ENCODE measurements at places on chromosomes 5 and 9. TPM values are rescaled to one million over a fixed set of nuclear protein-coding genes. Genes with fewer than 3 reads are reported as not detected.
A peak's percentile ranks its signal among the peaks of the same experiment; 100 is the strongest.

DNA sequence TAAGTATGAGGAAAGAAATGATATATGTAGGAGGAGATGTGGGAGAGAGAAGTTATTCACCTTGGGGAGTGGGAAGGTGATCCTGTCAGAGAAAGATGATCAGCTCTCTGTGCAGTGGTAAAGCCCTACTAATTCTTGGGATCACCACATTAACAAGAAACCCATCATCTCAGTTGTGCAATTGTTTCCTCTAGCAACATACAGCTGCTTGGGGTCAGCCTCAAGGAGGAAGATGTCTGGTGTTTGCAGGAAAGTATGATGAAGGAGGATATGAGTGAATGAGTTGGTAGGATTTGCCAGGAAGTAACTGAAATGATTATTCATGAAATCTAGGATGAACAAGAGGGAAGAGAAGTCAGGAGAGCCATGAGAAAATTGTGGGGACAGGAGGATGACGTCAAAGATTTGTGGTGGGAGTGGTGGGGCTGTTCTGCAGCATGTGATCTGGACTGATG lies 50.1 kb downstream of the TNFSF8 start:
- no peak for DNase-seq

DNA sequence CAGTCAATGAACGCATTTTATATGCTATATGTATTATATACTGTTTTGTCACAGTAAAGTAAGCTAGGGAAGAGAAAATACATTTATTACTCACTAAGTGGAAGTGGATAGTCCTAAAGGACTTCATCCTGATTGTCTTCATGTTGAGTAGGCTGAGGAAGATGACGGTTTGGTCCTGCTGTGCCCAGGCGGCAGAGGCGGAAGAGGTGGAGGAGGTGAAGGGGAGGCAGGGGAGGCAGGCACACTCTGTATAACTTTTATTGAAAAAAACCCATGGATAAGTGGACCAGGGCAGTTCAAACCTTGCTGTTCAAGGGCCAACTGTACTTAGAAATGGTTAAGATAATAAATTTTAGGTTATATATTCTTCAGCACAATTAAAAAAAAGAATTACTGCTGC lies 28.5 kb downstream of the TJP2 start:
- no peak for DNase-seq

PGM5 gene
- 18.1 TPM for total RNA-seq

RASGRF2 gene
- 4.0 TPM for total RNA-seq

DNA sequence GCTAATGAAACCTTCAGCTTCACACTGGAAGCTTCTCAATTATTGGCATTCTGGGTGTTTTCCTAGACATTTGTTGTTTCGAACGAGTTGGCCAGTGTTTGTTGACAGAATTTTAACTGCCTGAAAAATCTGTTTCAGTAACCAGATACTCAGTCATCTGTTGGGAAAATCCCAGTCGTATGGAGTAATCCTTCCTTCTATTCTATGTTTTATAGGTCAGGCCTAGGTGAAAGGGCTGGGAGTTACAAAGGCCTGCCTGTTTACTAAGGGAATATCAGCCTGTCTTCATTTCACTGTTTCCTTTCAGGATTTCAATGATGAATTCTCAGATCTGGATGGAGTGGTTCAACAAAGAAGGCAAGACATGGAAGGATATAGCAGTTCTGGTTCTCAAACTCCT lies 59.9 kb downstream of the GRAMD2B start:
- DNase-seq: no peak

DNA sequence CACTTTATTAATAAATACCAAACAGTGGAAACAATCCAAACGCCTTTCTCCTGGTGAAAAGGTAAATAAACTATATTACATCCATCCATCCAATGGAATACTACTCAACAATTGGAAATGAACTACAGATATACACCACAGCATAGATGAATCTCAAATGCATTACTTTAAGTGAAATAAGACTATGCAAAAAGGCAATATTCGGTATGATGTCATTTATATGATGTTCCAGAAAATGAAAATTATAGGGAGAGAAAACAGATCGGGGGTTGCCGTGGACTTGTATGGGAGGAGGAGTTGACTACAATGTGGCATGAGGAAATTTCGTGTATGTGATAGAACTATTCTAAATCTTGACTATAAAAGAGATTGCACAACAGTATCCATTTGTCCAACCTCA lies 27.5 kb upstream of the SLIT3 start:
- DNase-seq: no peak

INSL4 gene
- total RNA-seq: not detected

DNA sequence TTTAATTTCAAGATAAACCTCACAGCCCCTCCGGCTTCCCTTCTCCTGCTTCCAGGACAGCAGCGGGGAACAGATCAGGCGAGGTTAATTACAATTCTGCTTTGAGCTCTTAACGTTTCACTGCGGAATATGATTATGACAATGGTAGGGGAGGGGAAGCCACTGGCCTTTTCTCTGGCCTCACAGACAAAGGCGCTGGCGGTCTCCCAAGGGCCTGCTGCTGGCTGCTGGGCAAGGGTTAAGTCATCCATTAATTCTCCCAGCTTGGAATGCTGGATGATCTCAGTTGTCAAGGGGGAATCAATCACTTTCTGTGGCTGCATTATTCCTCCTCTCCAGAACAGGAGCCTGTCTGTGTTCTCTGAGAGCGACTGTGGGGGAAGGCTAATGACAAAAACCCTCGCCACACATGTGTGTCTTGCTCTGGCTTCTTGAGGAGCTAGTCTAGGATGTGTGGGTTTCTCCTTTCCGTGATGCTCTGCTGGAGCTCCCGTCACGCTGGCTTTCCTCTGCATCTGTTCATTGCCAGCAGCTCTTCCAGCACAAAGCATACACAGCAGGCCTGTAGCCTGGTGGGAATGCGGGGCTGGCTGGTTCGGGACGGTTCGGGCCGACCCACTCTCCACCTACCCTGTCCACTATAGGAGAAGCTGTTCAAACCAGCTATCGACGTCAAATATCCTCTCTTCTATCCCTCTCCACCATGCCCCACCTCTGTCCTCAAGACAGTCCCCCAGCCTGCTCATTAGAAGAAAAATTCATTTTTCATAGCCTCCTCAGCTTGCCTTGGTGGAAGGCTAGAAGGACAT lies 82.8 kb downstream of the DCP2 start:
- no peak for DNase-seq

CCDC69 gene
- 66.0 TPM for total RNA-seq

DNA sequence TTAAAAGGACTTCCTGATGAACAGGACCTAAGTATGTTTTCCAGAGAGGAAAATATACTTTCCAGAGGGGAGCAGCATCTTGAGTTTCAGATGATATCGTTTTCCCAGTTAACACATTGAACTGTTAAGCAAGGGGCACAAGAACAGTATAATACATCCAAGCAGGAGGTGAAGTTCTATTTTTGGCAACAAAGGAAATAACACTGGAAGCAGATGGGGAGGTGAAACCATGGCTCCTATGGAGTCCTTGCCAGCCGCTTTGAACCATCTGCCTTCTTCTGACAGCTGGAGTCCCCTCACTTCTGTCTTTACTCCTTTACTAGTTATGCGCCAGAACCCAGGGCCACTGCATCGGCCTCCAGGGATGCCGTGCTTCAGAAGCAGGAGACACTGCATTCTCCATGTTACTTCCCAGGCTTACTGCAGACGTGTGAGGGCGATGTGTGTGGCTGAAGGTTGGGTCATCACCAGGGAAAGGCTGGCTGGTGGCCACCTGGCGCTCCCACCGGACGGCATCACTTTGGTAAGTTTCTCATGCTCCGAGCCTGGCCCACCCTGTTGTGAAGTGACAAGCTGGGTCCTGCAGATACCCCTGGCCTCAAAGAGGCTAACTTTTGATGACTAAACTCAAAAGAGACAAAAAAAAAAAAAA lies 77.8 kb downstream of the TTLL11 start:
- peak; percentile 63 for DNase-seq

GRCh38 chr9:25224309-25224708 lies 453.9 kb downstream of the TUSC1 start:
- no peak for DNase-seq

DND1 gene
- total RNA-seq: 2.0 TPM

DNA sequence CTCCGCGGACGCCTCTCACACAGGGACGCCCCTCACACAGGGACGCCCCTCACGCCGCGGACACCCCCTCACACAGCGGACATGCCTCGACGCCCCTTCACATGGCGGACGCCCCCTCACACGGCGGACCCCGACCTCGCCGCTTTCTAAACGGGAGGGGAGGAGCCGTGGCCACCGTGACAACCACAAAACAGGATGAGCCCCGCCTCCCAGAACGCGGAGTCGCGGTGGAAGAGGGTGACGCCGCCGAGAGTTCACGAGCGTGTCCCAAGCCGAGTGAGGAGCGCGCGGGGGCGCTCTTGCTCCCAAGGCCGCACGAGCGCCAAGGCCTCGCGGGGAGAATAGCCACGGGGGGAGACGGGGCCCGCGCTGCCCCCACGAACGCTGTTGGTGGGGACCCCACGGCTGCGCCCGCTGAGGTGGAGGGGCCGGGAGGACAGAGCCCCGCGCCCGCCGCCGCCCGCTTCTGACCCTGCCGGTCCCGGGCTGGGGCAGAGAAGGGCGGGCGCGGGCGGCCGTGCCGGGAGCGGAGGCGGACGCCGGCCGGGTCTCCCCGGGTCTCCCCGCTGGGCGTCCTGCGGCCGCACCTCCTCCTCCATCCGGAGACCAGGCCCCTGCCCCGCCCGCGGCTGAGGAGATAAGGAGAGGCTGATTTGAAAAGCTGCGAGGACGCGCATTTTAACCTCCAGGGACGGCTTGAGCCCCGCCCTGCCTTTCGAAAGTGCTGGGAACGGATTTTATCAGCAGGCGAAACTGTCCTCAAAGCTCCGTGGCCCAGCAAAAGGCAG lies 3.9 kb upstream of the NKD2 start:
- DNase-seq: peak; percentile 54

HTR4 gene
- total RNA-seq: not detected

- no peak for DNase-seq
Measured at GRCh38 chr5:7690557-7690956, 160.4 kb downstream of the CFAP90 start.

DNA sequence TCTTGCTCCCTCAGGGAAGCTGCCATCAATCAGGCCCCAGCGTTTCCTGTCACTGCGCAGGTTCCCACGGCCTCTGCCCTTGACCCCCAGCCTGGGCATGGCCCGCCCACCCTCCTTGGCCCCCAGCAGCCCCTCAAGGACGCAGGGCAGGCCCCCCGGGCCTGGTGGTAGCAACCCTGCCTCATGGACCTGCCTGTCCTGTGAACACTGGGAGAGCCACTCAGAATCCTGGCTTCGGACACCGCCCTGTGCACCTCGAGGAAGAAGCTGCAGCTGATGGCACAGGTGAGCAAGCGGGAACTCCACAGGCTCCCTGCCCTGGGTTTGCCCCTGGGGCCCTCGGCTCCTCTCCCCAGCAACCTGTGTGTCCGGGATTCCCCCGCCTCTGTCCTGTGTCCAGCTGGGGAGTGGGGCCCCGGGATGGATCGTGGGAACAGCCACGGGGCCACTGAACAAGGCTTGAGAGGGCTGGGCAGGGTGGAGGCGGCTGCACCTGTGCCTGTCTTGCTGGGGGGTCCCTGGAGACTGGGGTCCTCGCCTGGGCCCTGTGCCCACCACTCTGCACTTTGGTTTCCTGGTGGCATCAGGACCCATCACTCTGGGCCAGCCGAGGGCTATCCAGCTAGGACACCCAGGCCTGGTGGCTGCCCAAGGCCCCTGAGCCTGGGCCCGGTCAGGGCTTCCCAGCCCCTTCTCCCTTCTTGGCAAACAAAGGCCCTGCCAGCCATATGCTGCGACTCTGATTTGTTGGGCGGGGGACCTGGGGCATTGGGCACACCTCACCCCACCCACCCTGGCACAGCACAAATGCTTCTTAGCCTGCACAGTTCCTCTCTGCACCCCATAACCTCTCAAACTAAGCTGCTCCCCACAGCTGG lies 33.5 kb upstream of the EGFL7 start:
- no peak for DNase-seq

UBE2B gene
- 59.2 TPM for total RNA-seq

FOXD4L5 gene
- total RNA-seq: not detected

DNA sequence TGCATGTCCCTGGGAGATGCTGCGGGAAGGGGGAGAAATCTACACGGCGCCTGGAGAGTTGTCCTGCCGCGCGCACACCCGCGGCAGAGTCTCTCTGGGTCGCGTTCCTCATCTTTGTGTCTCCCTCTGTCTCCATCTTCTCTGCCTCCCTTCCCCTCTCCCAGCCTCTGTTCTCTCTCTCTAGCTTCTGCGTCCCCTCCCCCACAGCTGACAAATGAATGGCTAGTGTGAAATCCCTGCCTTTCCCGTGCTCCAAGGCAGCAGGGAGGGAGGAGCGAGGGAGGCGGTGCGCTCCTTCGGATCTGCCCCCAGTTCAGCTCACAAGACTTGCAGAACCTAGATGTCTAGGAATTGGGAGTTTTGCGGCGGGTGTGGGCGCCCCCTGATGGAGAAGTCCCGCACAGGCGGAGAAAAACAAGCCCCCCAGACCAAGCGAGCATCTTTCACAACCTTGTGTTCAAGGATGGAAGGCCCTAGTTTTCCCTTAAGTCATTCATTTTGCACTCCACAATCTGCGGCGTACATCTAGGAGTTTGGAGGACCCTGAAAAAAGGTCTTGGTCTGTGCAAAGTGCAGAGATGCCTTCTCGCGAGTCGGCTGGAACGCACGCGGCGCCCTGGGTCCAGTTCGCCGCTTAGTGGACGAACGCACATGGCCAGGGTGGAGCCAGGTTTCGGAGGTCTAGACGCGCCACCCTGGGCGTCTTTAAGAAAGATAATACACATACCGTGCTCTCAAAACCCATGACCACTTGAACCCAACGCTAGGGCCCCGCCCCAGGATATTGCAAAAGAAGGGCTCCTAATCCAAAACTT lies 2.0 kb downstream of the VCAN start:
- peak; percentile 83 for DNase-seq

GRCh38 chr9:6229619-6230018 lies 14.0 kb downstream of the IL33 start:
- DNase-seq: no peak

- DNase-seq: no peak
Measured at GRCh38 chr9:21454149-21454548, 13.9 kb downstream of the IFNA1 start.

DNA sequence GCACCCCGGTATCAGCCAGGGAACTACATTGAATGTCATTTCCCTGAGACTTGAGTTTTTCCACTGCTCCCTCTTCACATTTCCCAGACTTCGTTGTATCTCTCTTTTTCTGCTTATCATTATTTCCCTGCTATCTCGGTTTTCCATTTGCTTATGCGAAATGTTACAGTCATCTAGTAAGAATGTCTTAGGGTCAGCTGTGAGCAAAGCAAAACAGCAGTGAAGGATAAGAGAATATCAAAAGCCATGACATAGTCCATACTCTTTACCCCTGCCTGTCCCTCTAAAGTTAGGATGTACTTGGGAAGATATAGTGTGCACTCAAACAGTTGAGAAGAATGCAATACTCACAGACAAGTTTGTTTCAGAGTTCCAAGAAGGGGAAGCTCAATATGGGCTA lies 88.7 kb downstream of the ITGA1 start:
- no peak for DNase-seq

DNA sequence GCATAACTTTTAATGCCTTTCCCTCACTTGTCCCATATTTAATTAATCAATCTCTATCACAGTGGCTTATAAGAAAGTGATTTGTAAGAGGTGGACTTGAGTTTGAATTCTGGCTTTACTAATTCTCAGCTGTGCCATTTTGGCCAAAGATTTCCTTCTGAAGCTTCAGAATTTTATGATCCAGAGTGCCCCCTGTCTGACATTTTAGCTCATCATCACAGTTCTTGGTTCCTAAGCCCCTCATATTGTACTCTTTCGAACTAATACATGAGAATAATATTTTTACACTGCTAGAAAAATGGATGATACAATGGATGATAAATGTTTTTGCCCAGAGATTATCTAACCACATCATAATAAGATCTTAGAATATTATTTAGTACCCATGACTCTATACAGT lies 1014.1 kb downstream of the PTPRD start:
- no peak for DNase-seq

All from upper lobe of left lung (tissue), 6 donors.